ENCODE measurements at places on chromosomes 11 and 22.

- DNase-seq = no peak
Observed at GRCh38 chr11:11948242-11948947, 60.0 kb downstream of the DKK3 start.

DNA sequence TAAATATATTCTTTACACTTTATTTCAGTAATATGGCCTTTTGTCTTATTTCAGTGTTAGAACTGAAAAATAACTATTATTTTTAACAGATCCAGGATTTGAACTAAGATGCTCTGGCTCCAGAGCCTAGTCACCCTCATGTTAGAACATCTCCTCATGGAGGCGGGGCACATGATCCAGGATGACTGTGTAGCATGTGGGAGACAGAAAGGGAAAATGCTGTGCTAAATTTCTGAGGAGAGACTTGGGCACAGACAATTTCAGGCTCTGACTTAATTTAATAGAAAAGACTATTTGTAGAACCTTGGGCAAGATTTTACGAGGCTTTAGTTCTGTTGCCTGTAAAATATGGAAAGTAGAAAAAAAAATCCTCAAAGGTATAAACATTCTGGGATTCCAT lies 24.1 kb downstream of the CTSC start:
- no peak for DNase-seq

GRCh38 chr11:123161376-123162030 lies 33.5 kb downstream of the CLMP start:
- DNase-seq = no peak

GRCh38 chr11:133942577-133942976 lies 14.2 kb downstream of the IGSF9B start:
- DNase-seq = no peak

- no peak for DNase-seq
Observed at GRCh38 chr11:16410479-16410878, 54.1 kb upstream of the SOX6 start.

DNA sequence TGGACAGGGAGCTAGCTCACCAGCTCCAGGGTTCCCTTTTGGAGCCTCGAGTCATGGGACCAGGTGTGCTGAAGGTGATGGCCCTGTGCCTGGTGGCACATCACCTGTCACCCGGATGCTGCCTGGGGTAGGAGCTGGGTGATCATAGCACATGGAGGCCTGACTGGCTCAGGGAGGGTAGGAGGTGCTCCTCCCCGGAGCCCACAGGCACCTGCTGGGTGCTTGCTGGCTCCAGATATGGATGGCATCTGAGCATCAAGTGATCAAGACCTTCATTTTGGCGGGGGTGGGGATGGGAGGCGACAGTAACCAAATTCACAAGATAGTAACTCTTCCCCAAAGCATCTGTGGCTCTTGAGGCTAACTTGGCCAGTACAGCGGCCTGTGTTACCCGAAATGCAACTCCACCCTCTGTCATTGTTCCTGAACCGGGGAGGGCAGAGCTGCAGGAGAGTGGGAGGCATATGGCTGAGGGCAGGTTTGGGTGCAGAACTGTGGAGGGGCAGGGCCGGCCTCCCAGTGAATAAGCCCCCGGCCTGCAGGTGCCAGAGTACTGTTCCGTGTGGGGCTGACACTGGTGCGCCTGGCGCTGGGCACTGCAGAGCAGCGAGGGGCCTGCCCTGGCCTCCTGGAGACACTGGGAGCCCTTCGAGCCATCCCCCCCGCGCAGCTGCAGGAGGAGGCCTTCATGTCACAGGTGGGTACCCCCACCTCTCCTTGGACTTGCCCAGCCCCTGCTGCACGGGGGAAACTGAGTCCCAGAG lies 4.7 kb downstream of the TBC1D10C start:
- no peak for DNase-seq

DNA sequence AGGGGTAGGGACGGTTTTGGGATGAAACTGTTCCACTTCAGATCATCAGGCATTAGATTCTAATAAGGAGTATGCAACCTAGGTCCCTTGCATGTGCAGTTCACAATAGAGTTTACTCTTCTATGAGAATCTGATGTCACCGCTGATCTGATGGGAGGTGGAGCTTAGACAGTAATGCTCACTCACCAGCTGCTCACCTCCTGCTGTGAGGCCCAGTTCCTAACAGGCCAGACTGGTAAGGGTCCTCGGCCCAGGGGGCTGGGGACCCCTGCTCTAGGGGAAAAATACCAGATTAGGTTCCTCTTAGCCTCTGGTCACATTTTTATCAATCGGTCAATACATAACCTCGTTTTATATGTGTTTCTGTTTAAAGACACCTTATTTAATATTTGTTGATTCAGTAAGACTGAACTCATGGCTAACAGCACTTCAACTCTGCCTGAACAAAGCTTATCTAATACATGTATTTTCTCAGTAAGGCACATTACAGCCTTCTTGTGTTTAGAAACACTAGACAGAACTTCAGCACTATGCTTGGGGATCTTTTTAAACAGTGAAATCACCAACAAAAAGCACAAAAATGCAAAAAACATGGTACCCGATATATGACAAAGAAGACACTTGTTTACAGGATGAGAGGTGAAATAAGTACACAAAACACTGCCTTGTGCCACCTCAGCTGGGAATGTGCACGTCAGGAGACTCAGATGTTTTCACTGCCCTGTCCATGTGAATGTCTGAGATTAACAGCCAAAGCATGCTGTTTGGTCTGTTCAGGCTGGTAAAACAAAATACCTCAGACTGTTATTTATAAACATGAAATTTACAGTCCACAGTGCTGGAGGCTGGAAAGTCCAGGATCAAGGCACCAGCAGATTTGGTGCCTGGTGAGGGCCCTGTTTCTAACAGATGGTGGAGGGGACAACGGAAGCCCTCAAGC lies 107.5 kb downstream of the USP35 start:
- DNase-seq = no peak

DNA sequence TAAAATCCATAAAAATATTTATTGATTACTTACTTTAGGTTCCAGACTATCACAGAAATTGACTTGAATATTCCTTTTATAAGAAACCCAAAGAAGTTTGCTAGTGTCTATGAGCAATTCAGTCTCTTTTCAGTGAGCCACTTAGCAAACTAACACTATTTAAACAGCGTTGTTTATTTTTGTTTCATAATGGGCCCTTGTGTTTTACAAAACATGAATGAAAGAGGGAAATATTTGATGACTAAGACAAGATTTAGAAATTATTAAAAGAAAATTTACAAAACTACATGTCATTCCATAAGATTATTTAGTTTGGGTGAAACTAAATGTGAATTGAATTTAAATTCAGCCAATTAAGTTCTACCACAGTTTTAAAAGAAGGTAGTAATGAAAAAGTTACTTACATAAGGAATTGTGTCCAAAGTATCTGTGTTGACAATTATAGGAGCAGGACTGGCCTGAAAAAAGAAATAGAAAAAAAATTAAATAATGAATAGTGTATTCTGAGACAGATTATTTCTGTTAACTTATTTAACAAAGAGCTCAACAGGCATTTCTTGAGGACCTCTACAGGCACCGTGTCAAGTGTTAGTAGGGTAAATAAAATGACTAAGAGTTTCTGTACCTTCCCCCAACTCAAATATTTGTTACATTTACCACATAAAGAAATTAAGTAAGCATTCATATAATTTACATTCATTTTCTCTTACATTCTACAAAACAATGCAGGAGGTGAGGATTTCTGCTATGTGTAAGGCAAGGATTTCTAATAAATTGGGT lies 964.9 kb upstream of the CCDC90B start:
- peak; percentile 48 for DNase-seq

DNA sequence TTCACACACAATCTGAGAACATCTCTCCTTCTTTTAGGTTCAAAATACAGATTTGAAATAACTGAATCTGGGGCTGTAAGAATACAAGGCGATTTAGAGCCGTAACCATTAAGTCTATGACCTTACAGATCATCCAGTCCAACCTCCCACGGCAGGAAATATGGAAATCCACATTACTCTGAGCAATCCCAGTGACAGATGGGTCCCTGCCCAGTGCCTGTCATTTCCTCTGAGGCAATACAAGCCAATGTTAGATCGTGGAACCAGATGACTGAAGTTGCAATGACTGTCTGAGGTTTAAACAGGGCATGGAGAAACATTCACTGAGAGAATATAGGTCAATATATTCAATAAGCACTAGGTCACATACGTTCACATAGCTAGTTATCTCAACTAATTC lies 77.4 kb upstream of the OR5AK2 start:
- no peak for DNase-seq

DNA sequence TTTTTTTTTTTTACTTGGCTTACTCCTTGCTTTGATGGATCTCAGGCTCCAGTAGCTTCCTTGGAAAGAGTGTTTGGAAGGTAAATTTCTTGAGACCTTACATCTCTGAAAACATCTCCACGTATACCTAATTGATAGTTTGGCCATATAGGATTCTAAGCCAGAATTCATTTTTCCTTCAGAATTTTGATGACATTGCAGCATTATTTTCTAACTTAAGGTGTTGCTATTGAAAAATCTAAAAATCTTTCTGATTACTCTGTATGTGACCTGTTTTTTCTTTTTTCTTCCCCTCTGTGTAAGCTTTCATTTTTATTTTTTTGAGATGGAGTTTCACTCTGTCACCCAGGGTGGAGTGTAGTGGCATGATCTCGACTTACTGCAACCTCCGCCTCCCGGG lies 23.1 kb upstream of the SPTBN2 start:
- DNase-seq = no peak

DNA sequence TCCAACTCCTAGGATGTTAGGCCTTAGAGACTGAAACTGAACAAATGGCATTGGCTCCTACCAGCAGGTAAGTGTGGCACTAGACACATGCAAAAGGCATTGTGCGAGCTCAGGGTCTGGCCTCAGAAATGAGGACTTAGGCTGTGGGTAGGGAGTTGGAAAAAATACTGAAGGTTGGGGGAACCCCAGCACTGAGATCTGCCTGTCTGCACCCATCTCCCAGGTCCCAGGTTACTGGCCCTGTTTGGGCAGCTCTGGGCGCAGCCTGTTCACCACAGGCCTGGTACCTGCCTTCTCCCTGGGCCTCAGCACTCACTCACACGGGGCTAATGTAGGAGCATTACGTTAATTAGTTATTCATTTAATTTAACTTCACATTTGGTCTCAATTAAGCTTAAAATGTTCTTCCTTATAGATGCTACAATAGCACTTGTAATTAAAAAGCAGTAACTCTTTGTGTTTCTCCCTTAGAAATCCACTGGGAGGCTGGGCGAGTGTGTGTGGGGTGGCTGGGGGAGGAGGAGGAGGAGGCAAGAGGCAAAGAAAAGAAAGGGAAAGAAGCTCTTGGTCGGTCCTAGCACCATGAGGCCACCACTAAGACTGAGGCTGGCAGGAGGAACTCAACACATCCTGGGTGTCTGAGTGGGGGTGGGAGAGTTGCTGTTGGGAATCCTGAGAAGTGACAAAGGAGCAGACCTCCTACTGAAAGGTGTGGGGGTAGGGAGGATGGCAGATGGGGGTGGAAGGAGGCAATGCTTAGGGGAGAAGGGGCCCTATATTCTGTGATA lies 19.4 kb downstream of the TMEM218 start:
- no peak for DNase-seq

DNA sequence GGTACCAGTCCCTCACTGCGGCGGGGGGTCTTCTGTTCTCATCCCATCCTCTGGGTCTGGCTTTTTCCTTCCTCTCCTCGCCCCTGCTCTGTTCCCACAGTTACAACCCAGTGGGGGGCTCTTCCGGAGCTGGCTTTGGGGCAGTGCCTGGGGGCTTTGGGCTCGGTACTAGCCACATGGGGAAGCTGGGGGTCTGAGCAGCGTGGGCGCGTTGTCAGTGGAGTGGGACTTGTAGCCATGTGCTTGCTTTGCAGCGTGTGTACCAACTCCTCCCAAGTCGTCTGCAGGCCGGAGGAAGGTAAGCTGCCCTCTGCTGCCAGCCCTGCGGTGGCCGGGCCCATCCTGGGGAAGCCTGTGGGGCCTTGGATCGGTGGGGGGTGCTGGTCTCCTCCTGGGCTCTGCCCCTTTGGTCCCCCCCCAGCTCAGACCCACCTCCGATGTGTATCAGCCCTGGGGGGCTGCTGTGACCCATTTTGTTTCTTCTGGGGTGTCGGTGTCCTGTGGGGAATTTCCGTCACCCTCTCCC lies 17.5 kb downstream of the MUC2 start:
- DNase-seq = no peak
